ENCODE measurements at places on chromosomes 6 and 20. TPM values are rescaled to one million over a fixed set of nuclear protein-coding genes. Genes with fewer than 3 reads are reported as not detected.

Gene ERVFRD-1
- 0.16 TPM for polyA plus RNA-seq

DNA sequence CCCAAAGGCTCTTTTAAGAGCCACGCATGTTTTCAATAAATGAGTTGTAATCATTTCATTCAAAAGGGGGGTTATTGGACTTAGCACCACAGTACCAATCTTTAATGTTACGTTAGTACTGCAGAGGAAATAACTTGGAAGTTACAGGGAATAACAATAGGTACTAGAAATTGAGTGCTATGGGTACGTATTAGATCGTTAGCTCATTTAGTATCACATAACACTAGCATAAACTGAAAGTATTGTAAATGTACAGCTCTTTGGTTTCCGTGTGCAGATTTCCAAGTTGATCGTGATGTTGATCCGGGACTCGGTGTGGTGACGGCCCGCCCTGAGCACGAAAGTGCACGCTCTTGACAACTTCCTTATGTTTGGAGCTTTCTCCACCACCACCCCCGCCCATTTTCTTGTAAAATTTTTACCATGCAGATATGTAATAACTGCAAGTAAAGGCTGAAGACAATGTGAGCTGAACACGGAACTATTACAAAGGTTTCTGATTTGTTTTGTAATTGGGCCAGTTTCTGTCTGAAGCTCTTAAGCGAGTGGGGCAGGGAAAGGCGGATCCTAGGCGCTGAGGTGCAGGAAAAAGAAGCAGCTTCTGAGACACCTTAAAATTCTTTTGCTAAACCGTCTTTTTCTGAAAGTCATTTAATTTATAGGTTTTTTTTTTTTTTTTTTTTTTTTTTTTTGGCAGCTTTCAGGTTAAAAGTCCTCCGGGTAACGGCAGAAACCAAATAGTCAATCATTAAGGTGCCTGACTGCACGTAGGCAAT lies 71.5 kb downstream of the HFE start:
- no peaks in the 10 kb centered on the region for H3K36me3 ChIP-seq
- H3K27ac ChIP-seq = peak overlapping the region; percentile 84
- peaks cover 4% of the 10 kb centered on the region for H3K4me1 ChIP-seq
- DNase-seq = peak; percentile 67
- H3K4me3 ChIP-seq = peak overlapping the region; percentile 57

DNA sequence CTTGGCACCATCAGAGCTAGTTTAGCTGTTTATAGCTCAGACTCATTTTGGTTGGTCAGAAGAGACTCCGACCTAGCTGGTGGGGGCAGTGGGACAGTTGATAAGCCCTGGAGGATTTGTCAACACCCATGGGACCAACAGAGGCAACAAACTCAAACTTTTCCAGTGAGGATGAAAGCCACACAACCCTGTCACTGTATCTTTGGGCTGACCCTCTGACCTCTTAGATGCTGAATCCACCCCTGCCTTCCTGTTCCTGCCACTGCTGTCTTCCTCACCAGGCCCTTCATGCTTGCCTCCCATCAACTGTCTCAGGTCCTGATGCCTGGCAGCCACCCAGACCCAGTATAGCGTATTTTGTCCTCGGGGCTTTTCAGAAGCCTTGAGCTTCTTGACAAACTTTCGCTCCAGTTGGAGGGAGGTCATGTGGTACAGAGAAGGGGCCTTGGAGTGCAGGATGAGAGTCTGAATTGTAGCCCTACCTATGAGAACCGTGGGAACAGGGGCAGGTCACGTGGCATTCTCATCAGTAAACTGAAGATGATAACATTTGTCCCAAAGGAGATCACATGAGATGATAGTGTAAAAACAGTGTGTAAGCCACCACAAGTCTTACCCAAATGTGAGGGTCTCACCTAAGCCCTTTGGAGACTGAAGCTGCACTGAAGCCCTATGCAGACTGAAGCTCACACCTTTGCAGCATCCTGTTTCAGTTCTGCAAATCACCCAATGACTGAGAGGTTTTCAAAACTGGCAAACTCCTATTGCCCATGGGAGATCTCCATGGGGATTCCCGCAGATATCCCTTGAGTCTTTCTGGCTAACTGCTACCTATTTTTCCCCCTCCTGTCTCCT lies 72.0 kb upstream of the F13A1 start:
- no peaks in the 10 kb centered on the region for H3K36me3 ChIP-seq
- no peak overlapping the region for H3K27ac ChIP-seq
- no peaks in the 10 kb centered on the region for H3K27me3 ChIP-seq
- no peak overlapping the region for H3K4me3 ChIP-seq
- H3K4me1 ChIP-seq = no peaks in the 10 kb centered on the region

DNA sequence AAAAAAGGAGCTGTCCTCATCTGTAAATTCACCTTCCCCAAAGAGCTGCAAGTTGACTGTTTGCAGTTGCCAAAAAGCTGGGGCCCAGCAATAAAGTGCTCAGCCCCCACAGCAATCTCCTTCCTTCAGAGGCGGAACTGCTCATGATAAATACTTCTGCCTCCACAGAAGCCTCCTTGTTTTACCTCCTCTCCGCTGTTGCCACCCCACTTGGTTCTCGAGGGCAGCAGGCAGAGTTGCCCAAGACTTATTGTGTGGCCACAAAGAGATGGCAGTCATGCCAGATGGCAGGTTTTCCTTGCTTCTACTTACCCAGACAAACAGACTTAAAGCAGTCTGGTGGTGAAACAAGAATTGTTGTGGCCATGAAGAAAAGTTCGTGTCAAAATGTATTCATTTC lies 66.3 kb downstream of the SLX4IP start:
- peaks cover 22% of the 10 kb centered on the region for H3K4me1 ChIP-seq
- no peak overlapping the region for H3K4me3 ChIP-seq
- no peaks in the 10 kb centered on the region for H3K27me3 ChIP-seq
- DNase-seq = peak; percentile 27
- peak overlapping the region; percentile 11 for H3K27ac ChIP-seq
- no peaks in the 10 kb centered on the region for H3K36me3 ChIP-seq

DNA sequence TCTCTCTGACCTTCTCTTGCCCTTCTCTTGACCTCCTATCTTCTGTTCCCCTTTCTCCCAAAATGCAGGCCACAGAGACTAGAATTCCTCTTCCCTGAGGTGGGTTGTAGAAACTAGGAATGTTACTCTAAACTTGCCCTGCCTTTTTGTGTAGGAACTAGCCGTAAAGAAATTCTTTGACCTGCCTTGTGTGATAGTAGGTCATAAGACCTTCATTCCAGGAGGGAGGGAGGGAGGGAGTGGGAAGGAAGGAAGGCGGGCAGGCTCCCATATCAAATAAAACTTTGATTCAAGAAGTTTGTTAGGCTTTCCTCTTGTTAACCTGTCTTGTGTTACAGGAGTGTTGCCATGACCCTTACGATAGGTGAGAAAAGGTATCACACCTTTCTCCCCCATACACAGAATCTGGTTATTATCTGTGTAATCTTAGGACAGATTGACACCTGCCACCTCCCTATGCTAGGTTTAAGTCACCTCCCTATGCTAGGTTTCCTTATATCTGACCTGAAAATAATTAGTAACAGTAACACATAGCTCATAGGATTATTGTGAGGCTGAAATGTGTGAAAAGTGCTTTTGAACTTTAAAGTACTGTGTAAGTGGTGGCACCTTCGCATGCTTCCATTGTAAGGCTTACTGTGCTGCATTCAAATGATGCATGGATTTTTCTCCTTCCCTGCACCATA lies 32.6 kb upstream of the FUCA2 start:
- H3K27ac ChIP-seq = no peak overlapping the region
- H3K4me3 ChIP-seq = no peak overlapping the region

Gene KCNB1
- 1.5 TPM for polyA plus RNA-seq
